NB4 (cell line): ENCODE measurements at places on chromosomes 12 and 14.

GRCh38 chr12:4084573-4084972 lies 189.0 kb upstream of the CCND2 start:
- DNase-seq, result no peak

- DNase-seq, result no peak
These were observed 80.2 kb downstream of the VCPKMT start for GRCh38 chr14:50036211-50036610.

DNA sequence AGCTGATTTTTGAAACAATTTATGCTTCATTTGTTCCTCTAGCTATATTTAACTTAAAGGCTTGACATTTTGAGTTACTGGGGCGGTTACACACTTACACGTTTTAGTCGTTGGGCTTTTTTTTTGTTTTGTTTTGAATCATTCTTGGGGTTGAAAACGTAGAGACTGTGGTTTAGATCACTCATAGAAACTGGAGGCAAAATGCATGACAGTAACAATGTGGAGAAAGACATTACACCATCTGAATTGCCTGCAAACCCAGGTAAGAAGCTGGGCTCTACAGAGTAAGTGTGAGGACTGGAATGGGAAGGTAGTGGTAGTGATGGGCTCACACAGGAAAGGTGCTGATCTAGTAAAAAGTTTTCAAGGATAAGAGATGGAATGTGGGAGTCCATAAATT lies at the start of gene CLEC2D:
Gene CLEC2D (plus strand): TSS at position 180 of the 400 bp plus-strand sequence. CDS start 22 bp downstream, at position 202.
- no peak for DNase-seq

- DNase-seq, result no peak
These were observed 22.3 kb downstream of the NGB start for GRCh38 chr14:77248666-77249065.

GRCh38 chr14:61444215-61444768 lies 122.9 kb downstream of the PRKCH start:
- DNase-seq, result peak; percentile 57

DNA sequence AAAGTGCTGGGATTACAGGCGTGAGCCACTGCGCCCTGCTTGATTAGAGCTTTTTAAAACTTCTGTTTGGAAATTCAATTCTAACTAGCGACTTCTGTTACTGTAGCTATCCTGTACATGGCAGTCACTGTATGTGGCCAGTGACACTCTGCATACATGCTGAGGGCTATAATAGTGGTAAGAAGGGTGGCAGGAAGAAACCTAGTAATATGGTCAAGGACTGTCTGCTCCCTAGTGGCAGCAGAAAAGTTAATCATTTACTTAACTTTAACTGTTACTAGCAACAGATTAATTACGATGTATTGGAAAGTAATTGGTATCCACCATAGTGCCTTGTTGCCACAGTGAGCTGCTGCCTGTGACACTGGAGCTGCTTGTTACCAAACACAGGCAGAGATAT lies 149.0 kb downstream of the KITLG start:
- DNase-seq, result no peak

DNA sequence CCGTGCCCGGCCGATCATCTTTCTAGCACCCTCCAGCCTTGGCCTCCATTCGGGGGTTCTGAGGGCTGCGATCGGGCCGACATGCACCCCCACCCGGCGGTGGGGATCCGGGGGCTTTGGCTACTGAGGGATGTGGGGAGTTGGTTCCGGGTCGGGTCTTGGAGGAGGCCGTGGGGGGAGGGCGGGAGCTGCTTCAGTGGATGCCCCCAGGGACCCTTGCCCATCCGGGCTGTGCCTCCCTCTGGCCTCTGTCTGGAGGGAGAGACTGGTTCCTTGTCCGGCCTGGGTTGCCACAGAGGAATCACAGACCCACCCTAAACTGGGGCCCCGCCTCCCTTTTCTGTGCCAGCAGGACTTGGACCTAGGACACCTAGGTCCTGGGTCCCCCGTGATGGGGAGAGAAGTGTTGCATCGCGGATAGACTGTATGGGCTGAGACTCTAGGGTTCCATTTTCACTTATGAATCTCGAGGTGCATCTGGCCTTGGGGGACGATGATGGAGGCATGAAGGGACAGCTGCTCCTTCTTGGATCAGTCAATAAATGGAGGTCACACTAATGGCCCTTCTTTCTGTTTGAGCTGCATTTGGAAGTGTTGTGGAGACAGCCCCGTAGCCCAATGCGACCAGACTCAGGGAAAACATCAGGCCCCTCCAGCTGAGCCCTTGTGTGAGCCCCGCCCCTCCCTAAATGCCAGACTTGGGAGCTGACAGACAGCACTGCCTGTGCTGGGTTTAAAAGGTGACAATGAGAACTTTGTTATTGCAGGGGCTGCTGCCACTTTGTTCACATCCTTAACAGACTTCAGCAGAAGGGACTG lies 577 bp downstream of the DTX3 start:
- DNase-seq, result no peak

GRCh38 chr12:21881965-21882364 lies 59.3 kb downstream of the ABCC9 start:
- no peak for DNase-seq

- DNase-seq, result peak; percentile 90
These were observed 2.3 kb downstream of the ARF3 start for GRCh38 chr12:48954841-48955501.

- DNase-seq, result peak; percentile 61
These were observed 17.2 kb downstream of the TTC9 start for GRCh38 chr14:70658899-70659298.

- DNase-seq, result no peak
These were observed 7.4 kb upstream of the SYCP3 start for GRCh38 chr12:101746661-101747060.

GRCh38 chr14:31180299-31181051 lies 27.1 kb downstream of the HECTD1 start:
- DNase-seq, result no peak

- no peak for DNase-seq
These were observed 52.9 kb downstream of the IFNG start for GRCh38 chr12:68106660-68107059.

- DNase-seq, result no peak
These were observed 133.4 kb downstream of the KCNA5 start for GRCh38 chr12:5177096-5177495.

DNA sequence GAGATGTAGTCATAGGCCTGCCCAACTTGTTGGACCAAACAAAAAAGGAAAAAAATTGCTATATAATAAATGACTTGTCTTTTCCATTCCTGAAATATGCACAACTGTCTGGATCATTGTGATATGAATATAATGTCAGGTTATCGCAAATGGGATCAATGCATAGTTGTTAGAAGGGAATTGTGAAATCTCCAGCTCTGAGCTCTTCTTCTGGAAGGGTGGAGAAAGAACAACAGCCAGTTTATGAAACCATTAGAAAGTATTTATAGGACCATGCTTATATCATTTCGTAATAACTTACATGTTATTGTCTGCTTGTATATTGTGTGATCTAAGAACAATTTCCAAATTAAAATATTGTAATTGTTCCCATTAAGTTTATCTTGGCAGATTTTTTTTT lies 35.7 kb upstream of the HIF1A start:
- DNase-seq, result peak; percentile 27

DNA sequence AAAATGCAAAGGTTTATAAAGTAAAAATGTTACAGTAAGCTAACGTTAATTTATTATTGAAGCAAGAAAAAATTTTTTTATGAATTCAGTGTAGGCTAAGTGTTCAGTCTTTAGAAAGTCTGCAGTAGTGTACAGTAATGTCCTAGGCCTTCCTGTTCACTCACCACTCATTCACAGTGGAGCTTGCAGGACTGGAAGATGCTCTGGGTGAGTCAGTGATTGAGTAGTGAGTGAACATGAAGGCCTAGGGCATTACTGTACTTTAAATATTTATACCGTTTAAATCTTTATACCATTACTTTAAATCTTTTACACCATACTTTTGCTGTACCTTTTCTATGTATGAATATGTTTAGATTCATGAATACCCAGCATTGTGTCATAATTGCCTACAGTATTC lies 120.3 kb upstream of the SLC38A4 start:
- no peak for DNase-seq

GRCh38 chr12:91769736-91770135 lies 375.9 kb downstream of the BTG1 start:
- no peak for DNase-seq

- DNase-seq, result no peak
These were observed 20.1 kb downstream of the PIWIL1 start for GRCh38 chr12:130357729-130358330.

DNA sequence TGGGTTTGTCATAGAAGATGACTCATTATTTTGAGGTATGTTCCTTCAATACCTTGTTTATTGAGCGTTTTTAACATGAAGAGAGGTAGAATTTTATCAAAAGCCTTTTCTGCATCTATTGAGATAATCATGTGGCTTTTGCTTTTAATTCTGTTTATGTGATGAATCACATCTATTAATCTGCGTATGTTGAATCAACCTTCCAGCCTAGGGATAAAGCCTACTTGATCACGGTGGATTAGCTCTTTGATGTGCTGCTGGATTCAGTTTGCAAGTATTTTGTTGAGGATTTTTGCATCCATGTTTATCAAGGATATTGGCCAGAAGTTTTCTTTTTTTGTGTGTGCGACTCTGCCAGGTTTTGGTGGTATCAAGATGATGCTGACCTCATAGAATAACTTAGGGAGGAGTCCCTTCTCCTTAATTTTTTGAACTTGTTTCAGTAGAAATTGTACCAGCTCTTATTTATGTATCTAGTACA lies 602.6 kb downstream of the SNAPC1 start:
- no peak for DNase-seq

DNA sequence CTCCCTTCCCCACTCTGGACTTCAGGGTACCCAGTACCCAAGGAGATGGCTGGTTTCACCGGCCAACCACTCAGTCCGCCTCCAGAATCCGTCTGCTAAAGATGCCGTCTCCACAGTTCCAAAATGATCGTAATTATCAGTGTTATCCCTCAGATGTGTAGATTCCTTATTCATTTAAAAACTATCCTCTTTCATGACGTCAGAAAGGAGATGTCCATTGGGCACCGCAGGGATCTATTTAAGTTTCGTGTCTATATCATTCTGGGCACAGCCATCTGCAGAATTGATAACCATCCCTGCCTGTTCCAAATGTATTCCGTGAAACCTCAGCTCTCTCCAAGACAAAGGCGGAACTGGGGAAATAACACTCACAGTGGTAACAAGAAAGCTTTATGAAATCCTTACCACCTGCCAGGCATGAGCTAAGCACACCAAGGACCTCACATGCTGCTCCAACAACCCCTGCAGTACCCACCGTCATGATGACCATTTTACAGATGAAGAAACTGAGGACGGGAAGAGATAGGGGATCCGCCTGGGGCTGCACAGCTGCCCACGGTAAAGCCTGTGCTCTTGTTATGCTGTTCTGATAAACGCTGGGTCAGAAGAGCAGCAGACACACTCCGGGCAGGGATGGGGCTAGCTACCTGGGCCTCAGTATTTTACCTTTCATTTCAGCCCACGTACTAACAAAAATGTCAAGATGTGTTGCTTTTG lies 90.0 kb downstream of the BCL11B start:
- no peak for DNase-seq

GRCh38 chr12:32266756-32267155 lies 132.6 kb upstream of the FGD4 start:
- no peak for DNase-seq

- peak; percentile 15 for DNase-seq
These were observed 41.5 kb downstream of the BCL11B start for GRCh38 chr14:99230208-99231151.

DNA sequence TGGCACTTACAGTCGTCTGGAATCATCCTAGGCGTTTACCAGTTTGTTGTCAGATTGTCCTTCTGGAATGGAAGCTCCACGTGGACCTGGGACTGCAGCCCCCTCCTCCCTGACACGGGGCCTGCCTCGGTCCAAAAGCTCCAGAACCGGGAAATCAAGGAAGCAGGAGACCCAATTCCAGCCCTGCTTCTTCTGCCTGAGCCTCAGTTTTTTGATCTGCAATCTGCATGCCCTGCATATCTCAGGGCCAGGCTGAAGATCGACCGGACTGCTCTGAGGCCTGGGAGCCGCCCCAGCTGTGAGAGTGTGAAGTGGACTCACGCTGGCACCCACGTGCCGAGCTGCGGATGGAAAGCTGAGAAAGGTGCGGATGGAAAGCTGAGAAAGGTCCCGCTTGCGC lies 98.6 kb downstream of the SETD3 start:
- DNase-seq, result no peak

DNA sequence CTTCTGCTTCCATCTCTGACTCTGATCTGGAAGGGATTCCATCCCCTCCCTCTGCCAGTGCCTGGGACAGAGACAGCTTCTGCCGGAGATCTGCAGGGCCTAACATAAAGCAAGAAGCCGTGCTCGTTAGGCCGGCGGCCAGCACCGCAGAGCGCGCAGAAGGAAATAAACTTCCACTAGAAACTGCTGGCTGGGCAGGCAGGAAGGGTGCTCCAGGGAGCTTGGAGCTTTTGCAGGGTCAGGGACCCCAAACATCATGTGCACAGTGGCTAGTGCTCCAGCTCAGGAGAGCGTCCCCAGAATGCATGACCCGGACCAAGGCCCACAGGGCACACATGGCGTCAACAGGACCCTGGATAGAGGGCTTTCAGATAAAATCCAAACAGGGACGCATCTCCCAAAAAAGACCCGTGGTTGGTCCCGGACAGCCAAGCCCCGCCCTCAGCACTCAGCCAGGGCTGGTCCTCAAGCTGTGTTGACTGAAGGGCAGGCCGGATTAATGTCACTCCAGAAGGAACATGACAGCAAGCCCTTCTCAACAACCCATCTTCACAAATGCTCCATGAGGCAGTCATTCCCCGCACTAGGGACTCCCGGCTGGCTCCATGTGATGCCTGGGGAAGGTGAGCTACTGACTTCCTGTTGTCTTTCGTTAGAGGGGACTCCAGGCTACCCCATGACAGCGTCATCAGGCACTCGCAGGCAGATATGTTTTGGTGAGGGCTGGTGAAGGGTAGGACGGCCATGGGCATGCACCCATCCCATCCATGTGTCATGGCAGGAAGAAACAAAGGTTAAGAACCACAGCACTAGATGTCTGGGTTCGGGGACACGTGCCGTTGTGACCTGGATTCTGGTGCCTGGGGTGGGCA lies 121.5 kb downstream of the CALM1 start:
- DNase-seq, result no peak

- DNase-seq, result no peak
These were observed 93.6 kb downstream of the TNFAIP2 start for GRCh38 chr14:103216857-103217256.

GRCh38 chr12:14852880-14853279 lies 9.6 kb upstream of the ART4 start:
- no peak for DNase-seq

DNA sequence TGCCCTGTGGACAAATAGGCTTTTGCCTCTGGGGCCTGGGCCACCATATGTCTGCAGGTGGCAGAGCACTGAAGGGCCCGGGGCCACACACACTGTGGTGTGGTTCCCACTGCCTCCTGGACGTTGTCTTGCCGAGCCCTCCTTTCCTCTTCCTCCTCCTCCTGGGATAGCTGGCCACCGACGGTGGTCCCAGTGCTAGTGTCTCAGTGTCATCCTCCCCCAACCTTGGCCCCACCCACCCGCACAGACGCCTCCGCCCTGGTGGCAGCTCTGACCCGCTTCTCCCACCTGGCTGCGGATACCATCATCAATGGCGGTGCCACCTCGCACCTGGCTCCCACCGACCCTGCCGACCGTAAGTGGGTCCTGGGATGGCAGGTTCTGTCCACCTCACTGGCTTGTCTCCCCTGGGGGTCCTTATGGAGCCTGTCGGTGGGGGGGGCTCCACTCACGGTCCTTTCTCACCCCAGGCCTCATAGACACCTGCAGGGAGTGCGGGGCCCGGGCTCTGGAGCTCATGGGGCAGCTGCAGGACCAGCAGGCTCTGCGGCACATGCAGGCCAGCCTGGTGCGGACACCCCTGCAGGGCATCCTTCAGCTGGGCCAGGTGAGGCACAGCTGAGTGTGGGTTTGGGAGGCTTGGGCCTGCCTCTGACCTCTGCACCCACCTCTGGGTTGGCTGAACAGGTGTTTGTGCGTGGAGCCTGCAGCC lies 23.5 kb downstream of the HIP1R start:
- no peak for DNase-seq

GRCh38 chr12:48818831-48819590 lies 715 bp downstream of the CACNB3 start:
- DNase-seq, result no peak
